ENCODE measurements at places on chromosomes 4 and X.

GRCh38 chrX:151982222-151982621 lies 7.7 kb upstream of the GABRE start:
- no peak for DNase-seq

- DNase-seq: no peak
These were observed at the start of gene PTTG2 for GRCh38 chr4:37960098-37960497. Gene PTTG2, plus strand, starts transcription at chr4:37960398. Its CDS starts 37 bp downstream, at chr4:37960435.

DNA sequence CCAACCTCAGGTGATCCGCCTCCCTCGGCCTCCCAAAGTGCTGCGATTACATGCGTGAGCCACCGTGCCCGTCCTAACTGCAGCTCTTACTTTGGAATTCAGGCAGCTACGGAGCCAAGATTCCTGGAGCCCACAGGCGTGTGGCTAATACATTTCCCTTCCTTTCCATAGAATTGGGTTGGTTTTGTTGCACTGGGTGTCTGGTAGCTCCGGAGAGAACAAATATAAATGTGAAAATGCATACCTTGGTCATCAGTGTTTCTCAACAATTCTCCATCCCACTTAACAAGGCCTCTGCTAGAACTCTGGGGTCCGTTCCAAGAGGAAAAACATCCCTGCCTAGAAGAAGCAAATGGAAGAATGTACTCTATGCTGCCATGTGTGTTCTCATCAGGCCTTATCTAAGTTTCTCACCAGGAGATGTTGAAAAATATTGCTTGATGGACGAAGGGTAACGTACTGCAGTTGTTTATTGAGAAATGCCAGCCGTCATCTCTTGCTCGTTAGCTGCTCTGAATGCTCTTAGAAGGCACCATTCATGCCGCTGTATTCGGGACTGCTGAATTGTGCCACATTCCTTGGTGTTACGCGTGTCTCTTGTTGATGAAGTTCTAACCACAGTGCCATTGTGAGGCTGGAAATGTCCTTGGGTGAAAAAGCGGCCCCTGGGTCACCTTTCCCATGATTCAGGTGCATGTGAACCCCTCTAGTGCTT lies 50.5 kb upstream of the CD99 start:
- DNase-seq: no peak

GRCh38 chrX:49178537-49178936 lies 6.8 kb downstream of the PLP2 start:
- DNase-seq: no peak

GRCh38 chrX:37820646-37821045 lies 26.7 kb downstream of the DYNLT3 start:
- no peak for DNase-seq

DNA sequence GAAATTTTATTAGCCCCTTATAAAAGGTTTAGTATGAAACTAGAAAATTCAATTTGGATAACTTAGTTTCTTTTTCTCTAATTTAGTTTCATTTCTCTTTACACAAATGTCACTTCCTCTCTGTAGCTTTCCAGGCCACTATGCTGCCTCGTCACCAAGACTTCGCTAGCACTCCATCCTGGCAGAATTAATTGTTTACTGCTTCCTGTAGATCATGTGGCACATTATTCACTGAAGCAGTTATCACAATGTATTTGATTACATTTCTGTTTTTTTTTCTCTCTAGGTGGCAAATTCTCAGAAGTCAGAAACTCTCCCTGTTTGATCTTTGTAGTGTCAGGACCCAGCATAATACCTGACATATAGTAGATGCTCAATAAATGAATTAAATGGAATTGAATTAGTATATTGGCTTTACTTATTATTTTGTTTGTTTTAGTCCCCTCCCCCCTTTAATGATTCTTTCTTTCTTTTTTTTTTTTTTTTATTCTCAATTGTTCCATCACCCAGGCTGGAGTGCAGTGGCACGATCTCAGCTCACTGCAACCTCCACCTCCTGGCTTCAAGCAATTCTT lies 9.3 kb upstream of the SAT1 start:
- DNase-seq: peak; percentile 20

DNA sequence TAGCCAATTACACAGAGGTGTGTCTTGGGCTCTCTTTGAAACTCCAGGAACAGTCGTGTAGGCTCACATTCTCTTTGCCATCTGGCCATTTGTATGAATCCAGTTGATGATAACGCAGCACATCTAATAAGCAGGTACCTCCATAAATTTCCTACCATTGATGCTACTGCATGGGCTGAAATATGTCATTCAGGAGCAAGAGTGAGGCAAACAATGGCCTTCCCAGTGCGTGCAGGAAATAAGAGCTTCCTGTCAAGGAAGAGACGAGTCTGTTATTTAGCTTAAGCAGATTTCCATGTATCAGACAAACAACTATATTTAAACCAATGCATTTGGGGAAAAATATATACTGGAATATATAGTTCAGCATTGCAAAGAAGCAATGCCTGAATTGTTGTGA lies 102.1 kb upstream of the MXRA5 start:
- DNase-seq: no peak

DNA sequence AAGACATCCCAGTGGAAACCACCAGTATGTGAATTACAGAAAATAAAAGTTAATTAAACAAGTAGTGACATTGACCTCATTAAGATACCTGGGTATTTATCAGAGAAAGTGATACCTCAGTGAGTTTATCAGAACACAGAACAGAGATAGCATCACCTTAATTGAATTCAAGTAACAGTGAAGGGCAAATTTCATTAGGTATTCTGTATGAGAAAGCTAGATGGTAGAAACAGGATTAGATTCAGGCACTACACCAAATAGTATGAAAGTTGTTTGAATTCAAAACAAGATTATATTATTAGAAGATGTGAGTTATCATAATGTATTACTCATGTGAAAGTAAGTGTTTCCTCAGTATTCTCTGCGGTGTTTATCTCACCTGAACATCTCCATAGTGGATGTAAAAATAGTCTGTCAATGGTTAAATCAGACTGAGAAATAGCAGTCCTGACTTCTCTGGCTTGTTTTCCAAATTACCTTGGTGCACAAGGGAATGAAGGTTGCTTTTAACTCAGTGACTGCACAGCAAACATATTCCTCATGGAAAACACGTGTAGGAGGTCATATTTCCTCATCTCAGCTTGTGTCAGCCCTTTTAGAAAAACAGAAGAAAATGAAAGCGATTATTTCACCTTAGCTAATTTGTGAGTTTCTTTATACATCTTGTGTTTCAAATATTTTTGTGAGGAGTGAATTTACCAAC lies 79.9 kb upstream of the PCDH18 start:
- no peak for DNase-seq

- DNase-seq: no peak
These were observed 52.1 kb downstream of the KLHL34 start for GRCh38 chrX:21606002-21606401.

DNA sequence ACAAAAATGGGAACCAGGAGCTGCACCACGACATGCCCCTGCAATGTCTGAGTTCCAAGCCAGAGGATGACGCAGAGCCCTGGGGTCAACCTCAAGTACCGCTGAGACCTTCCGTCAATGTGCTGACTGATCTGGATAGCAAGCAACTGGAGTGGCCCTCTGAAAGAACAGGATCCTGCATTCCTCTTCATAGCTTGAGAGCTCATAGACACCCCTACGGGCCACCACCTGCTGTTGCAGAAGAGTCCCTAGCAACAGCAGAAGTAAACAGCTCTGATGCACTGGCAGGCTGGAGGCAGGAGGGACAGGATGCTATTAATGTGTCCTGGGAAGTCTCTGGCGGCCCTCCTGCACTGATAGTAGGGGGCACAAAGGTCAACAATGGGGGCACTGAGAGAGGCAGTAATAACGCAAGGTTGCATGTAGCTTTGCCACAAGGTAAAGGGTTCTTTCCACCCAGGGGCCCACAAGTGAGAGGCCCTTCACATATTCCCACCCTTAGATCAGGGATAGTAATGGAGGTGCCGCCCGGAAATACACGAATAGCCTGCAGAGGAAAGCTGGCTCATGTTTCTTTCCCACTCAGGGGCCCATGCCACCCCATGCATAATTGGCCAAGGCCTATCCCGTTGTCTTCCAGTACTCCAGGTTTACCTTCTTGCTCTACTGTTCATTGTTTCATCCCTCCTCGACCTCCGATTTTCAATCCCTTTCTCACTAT lies 1.3 kb downstream of the PRR32 start:
- no peak for DNase-seq

DNA sequence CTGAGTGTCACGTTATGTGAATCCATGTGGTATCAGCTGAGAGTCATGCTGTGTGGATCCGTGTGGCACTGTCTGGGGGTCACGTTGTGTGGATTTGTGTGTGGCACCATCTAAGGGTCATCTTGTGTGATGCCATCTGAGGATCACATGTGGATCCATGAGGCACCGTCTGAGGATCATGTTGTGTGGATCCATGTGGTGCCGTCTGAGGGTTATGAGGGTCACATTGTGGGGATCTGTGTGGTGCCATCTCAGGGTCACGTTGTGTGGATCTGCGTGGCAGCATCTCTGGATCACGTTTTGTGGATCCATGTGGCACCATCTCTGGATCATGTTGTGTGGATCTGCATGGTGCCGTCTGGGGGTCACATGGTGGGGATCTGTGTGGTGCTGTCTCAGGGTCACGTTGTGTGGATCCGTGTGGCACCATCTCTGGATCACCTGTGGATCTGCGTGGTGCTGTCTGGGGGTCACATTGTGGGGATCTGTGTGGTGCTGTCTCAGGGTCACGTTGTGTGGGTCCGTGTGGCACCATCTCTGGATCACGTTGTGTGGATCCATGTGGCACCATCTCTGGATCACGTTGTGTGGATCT lies 6.9 kb downstream of the PDE6B start:
- DNase-seq: no peak

All from stimulated activated CD8-positive, alpha-beta memory T cell treated with anti-CD3 and anti-CD28 coated beads, Interleukin-15, amount 100 ng/mL, for 4 hours (primary cell).